Substantia nigra (tissue), 51 donors: ENCODE measurements at places on chromosomes 7 and 10.

DNA sequence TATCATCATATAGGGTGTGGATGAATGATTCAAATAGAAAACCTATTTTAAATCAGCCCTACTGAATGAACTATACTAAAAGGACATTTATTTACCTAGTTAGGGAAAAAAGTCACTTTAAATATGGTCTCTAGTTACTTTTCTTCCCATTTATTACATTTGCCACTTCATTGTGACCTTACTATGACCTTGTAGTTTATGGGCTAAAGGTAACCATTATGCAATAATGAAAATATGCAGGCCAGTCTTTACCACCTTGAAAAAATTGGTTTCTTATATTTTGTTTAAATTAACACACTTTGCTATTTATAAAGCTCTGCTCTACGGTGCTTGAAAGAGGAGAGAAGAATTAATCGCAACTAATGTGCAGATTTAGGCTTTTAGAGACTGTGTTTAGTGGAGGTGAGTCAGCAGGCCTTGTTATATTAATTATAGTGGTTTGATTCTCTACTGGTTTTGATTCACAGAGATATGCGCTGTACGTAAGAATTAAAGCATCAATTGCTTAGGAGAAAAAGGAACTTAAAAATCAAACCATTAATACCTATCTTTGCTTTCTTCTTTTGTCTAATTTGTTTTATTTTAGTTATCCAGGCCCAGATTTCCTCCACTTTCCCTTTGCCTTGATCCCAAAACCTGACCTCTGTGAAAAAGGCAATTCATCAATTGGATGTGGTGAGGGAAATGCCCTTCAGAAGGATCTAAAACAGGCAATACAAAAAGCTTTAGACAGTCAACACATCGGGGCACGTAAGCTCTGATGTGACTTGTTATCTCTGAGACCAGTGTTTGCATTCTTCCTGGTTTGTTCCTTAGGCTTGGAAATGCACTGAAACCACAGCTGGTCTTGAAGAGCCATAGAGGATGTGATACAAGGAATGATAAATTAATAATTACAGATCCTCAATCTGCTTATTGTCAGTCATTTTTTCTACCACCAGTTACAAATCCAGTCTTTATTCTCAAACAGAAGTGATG, 141.2 kb upstream of the HDAC9 start:
- DNase-seq: no peak

GRCh38 chr7:3201937-3202710, 98.9 kb upstream of the SDK1 start:
- DNase-seq: no peak

- DNase-seq: no peak
Observed at GRCh38 chr7:30690011-30690410, 7.8 kb upstream of the CRHR2 start.

DNA sequence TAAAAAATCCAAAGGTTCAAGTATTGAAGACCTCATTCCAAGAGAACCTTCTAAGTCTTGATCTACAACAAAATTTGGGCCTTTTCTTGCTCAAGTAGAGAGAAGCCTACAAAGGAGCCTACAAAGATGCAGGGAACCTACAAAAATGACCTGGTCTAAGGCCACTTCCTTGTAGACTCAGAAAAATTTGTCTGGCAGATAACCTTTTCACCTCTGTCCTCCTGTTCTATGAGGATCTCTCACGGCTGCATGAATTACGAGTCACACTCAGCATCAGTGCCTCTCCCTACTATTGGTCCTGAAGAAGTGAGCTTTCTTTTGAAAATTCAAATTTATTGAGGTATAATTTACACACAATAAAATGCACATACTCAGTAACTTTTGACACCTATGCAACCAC, 29.3 kb downstream of the CCNJ start:
- no peak for DNase-seq

GRCh38 chr10:92657024-92657423, 32.7 kb upstream of the HHEX start:
- DNase-seq: no peak

DNA sequence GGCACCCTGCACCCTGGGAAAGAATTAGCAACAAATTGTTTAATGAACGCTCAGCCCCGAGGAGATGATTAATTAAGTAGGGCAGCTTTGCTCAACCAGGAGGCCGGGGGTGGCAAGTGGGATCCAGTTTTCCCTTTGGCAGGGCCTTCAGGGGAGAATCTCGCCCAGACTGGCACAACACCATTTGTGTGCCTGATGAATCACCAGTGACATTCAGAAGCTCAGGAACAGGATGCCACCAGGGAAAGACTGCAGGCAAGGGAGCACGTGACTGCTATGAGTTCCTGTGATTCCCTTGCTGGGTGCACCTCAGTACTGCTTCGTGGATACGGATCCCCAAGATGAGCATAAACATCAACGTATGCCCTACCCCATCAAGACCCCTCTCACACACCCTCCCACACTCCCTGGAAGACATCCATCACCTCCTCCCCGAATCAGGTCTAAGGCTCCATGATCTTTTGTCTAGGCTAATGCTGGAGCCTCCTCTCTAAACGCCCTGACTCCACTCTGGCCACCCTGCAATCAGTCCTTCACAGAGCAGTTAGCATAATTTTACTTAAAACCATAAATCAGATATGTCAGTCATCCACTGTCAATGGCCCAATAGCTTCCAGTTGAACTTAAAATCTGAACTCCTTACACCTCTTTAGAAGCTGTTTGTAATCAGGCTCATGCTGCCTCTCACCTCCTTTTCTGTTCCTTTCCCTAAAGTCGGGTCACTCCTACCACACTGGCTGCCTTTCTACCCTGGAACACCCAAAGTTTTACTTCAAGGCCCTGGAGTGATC, 109.2 kb upstream of the AGK start:
- no peak for DNase-seq

DNA sequence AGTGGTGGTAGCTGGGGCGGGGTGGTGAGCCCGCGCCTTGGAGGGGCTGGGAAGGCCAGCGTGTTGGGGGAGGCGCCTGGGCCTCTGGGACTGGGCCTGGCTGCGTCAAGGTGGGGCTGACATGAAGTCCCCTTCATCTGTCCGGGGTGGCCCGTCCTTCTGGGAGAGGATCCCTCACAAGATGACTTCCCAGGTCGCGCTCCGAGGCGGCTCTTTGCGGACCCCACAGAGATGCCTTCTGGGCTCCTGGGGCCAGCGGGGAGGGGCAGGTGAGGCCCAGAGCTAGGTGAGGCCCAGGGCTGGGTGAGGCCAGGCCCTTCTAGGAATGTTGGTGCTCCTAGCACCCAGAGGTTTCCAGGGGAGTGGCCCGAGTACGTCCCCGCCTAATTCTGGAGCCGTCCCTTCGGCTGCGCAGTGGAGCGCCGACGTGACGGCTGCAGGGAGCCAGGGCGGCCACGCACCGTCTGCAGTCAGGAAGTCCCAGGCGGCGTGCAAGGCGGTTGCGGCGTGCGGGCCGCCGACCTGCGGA, 58.2 kb upstream of the NUPR2 start:
- DNase-seq: no peak

DNA sequence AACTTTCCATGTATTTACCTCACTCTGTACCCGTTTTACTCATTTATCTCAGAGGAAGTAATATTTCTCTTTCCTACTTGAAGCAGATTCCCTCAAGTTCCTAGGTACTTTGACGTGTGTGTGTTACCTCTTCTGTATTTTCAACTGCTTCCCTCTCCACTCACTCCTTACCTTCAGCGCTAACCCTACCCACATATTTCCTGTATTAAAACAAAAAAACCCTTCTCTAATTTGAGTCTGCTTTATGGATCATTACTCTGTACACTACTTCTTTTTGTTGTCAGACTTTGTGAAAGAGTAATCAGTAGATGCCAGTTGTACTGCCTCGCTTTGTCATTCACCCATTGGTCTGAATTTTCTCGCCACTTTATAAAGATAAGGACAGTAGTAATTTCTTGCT, 74.0 kb downstream of the CDK13 start:
- DNase-seq: no peak

GRCh38 chr7:23333671-23334246, 34.6 kb downstream of the MALSU1 start:
- DNase-seq: no peak

DNA sequence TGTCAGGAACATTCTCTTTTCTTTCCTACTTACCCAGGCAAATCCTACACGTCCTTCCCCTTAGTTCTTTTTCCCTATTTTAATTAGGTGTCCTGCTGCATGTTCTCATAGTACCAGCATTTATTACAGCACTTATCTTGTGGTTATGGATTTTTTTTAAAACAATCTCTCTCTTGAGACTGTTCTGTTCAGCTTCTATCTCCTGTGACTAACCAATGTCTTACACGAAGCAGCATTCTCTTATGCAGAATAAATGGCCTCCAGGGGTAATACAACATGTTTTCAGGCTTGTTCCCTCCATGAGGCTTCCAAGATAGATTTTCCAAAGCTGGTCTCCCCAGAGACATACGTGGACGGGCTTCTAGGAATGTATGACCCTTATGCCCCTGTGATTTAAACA, 1096.1 kb upstream of the CELF2 start:
- DNase-seq: no peak

- DNase-seq: no peak
Observed at GRCh38 chr7:78429878-78430277, 631.3 kb downstream of the PHTF2 start.

- peak; percentile 38 for DNase-seq
Observed at GRCh38 chr7:102080434-102081243, 206.0 kb upstream of the SH2B2 start.

- no peak for DNase-seq
Observed at GRCh38 chr10:107970512-107970911, 806.0 kb upstream of the SORCS1 start.

GRCh38 chr10:74078037-74078436, 72.6 kb downstream of the AP3M1 start:
- DNase-seq: no peak

- no peak for DNase-seq
Observed at GRCh38 chr10:31124852-31125251, 93.2 kb upstream of the ZNF438 start.

GRCh38 chr10:118595064-118595420, 406 bp downstream of the PRLHR start:
- DNase-seq: no peak

DNA sequence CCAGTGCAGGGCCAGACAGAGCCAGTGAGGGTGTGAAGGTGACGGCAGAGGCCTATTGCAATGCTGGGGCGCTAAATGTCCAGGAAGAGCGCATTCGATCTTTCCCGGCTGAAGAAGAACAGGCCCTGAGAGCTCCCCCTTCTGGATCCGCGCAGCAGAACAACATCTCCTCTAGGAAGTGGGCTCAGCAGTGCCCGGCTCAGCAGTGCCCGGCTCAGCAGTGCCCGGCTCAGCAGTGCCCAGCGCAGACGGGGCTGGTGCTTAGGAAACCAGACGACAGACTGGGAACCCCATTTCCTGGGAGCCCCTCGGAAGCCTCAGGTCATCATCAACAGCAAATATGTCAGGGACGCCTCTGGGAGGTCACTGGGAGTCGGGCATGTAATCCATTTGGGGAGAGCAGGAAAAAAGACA, 4.7 kb upstream of the NOS3 start:
- DNase-seq: peak; percentile 58

DNA sequence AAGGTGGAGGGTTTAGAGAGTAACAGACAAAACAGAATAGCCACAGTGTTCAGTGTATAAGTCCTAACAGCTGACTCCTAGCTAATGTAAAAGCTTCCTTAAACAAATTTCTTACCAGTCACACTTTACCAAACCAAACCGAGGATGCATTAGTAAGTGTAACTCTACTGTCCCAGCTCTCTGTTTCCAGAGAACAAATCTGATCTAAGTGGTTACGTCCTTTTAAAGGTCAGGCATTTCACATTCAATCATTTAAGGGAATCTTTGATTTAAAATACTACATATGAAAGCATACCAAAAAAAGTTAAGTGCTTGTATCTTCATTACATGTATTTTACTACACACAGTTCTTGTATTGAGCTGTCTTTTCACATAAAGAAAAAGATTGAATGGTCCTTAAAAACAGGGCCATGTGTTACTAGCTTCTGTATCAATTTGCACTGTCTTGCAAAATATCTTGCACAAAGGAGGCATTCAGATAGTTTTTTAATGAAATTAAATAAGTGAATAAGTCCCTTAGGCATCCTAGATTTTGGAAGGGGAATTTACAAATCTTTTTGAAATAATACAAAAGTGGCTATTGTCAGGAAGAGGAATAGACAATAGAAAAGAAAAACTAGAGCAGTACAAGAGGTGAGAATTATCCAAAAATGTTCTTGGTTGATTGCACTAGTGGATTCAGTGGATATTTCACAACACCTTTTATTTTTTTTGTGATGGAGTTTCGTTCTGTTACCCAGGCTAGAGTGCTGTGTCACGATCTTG, 58.4 kb upstream of the SPOCK2 start:
- no peak for DNase-seq
